ENCODE measurements at places on chromosomes 16 and 17. TPM values are rescaled to one million over a fixed set of nuclear protein-coding genes. Genes with fewer than 3 reads are reported as not detected.

DNA sequence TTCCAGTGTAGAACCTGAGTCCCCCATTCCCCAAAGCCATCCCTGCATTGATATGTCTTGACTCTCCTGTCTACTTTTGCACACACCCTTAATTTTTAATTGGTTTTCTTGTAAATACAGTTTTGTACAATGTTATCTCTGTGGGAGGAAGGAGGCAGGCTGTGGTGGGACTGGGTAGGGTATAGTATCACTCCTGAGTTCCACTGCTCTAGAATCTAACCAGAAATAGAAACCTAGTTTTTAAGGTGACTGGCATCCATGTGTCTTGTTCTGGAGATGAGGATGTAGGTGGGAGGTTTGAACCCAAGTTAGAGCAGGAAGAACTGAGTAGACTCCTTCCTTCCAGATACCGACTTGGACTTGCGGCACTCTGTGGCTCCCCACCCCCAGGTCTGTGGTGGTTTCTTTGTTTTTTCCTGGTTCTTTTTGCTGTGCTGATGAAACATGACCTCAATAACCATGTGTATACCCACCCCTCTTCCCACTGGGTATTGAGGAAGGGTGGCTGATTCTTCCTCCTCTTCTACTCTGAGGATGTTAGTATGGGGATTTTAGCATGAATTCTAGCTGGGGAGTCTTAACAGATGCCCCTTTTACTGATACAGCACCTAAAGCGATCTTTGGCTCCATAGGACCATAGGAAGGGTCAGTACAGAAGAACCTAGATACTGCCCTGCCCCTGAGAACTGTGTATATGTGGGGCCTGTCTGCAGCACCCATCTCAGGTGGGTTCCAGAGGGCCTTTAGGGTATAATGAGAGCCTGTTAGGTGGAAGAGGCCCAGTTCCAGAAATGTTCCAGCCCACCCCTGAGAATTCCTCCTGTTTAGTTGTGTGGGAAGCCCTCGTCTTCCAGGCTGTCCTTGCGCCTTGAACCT lies 48.7 kb downstream of the SF3B3 start:
- H3K36me3 ChIP-seq: no peaks in the 10 kb centered on the region
- H3K27me3 ChIP-seq: no peaks in the 10 kb centered on the region
- H3K4me1 ChIP-seq: peaks cover 7% of the 10 kb centered on the region
- H3K4me3 ChIP-seq: no peak overlapping the region

HAP1 gene
- total RNA-seq: 0.08 TPM

- peak; percentile 81 for DNase-seq
- H3K4me1 ChIP-seq: peaks cover 30% of the 10 kb centered on the region
- H3K27me3 ChIP-seq: no peaks in the 10 kb centered on the region
- H3K27ac ChIP-seq: peak overlapping the region; percentile 90
- no peak overlapping the region for H3K4me3 ChIP-seq
Measured at GRCh38 chr16:50202926-50203624, 50.0 kb downstream of the TENT4B start.

DNA sequence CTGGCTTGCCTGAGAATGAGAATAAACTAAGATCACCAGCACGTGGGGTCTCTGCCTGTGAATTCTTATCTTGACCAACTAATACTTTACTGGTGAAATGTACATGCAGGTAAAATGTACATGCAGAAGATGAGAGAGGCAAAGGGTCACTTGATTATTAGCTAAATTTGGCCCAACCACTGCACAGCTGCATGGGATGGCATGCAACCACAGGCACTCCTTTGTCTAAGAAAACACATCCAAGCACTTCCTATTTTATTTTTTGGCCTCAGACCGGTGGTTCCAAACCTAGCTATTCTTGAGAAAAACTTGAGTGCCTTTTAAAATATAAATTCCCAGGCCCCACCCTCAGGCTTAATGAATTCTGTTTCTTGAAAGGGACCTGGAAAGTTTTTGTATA lies 77.9 kb downstream of the SYCE1L start:
- H3K36me3 ChIP-seq: no peaks in the 10 kb centered on the region
- no peak overlapping the region for H3K27ac ChIP-seq
- DNase-seq: no peak
- H3K27me3 ChIP-seq: peaks cover 4% of the 10 kb centered on the region

CCL18 gene
- total RNA-seq: 1.5 TPM

RAB26 gene
- total RNA-seq: 8.3 TPM

TBC1D3L gene
- total RNA-seq: 12.8 TPM

GRCh38 chr17:41354536-41354935 lies 3.9 kb upstream of the KRT33A start:
- no peaks in the 10 kb centered on the region for H3K27me3 ChIP-seq
- no peaks in the 10 kb centered on the region for H3K36me3 ChIP-seq
- H3K4me1 ChIP-seq: no peaks in the 10 kb centered on the region
- no peak for DNase-seq
- H3K4me3 ChIP-seq: no peak overlapping the region
- H3K27ac ChIP-seq: no peak overlapping the region

KRT33B gene
- not detected for total RNA-seq

DNA sequence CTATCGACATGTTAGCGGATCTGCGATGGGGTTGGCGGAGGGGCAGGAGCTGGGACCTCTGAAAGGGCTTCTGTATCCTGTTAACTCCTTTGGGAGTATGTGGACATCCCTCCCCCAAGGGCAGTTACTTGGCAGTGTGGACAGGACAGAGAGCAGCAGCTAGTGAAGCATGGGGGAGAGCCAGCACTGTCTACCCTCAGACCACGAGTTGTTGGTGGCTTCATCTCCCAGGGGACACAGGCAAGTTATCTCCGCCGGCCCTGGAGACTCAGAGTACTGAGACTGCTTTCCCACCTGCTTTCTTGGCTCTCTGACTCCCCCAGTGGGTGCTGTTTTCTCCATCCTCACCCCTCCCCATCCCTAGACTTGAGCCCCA lies 5.3 kb upstream of the GFAP start:
- H3K27ac ChIP-seq: no peak overlapping the region
- no peak for DNase-seq
- no peaks in the 10 kb centered on the region for H3K36me3 ChIP-seq
- peaks cover 14% of the 10 kb centered on the region for H3K27me3 ChIP-seq
- H3K4me3 ChIP-seq: no peak overlapping the region
- no peaks in the 10 kb centered on the region for H3K4me1 ChIP-seq

DNA sequence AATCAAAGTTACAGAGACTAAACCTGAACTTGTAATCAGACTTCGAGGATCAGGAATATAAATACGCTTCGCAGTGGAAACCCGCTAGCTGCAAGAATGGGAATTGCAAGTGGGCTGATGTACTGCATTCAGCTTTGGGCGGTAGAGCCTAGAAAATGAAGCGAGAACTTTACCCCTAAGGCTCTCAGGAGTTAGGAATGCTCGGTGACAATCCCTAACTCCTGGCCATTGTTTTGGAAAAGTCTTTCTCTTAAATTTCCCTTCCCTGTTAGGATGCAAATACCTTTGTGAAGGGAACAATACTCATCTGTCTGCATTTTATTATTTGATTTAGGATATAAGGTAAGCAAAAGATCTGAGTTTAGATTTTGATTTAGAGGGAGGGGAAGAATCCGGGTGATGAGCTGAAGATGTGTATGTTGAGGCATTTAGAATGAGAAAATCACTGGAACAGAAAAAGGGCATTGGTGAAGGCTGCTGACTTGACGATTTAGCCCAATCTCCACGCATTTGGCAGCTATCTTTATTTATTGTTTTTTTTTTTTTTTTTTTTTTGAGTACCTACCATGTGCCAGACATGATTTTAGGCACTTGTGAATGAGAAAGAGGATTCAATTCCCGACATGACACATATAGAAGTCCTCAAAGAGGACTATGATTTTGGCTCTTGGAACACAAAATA lies 2.2 kb upstream of the TOX3 start:
- peaks cover 23% of the 10 kb centered on the region for H3K27me3 ChIP-seq
- H3K27ac ChIP-seq: peak overlapping the region; percentile 86
- H3K4me1 ChIP-seq: peaks cover 5% of the 10 kb centered on the region
- no peak overlapping the region for H3K4me3 ChIP-seq

DNA sequence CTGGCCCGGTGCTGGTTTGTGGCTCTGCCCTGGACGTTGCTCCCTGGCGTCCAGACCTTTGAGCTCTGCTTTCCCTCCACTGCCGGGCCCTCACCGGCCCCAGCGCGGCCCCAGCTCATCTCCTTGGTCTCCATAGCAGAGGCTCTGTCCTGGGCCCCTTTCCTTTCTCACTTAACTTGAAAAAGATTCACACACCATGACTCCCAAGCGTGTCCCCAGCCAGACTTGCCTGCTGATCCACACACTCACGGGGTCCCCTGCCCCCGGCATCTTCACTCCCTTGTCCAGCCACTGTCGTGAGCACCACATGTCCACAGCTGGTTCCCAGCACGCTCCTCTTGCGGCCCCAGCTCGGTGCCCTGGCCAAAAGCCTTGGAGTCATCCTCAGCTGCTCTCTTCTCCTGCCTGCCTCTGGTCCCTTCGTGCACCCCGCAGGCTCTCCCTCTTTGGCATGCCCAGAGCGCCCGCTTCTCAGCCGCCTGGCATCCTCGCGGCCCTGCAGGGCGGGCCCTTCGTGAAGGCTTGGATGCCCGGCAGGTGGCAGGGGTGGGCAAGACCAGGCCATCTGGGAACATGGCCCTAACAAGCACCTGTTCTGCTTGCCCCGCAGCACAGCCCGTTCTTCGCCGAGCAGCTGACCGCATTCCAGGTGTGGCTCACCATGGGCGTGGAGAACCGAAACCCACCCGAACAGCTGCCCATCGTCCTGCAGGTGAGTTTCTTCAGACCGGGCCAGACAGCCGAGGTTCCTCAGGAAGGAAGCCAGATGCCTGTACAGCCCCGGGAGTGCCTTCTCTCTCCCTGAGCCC lies 145.6 kb upstream of the CHMP6 start:
- DNase-seq: no peak
- no peaks in the 10 kb centered on the region for H3K27me3 ChIP-seq
- H3K27ac ChIP-seq: no peak overlapping the region
- no peaks in the 10 kb centered on the region for H3K4me1 ChIP-seq
- no peak overlapping the region for H3K4me3 ChIP-seq

CCL8 gene
- 0.12 TPM for total RNA-seq

DNA sequence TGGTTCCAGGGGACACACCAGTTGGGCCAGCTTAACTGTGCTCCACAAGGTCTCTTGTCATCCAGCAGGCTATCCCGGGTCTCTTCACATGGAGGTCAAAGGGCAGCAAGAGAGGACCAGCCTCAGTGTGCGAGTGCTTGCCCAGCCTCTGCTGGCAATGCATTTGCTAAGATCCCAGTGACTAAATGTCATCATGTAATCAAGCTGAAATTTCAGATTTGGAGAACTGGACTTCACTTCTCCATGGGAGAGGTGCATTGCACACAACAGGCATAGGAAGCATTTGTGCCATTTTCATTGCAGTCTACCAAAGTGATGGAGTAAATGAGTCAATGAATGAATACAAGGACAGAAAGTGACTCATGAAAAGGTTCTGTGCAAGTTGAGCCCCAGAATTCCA lies 51.2 kb upstream of the KDM8 start:
- no peaks in the 10 kb centered on the region for H3K36me3 ChIP-seq
- H3K27ac ChIP-seq: no peak overlapping the region
- no peak overlapping the region for H3K4me3 ChIP-seq

HOXB13 gene
- total RNA-seq: 0.20 TPM

- H3K4me1 ChIP-seq: peaks cover 11% of the 10 kb centered on the region
- DNase-seq: no peak
- no peak overlapping the region for H3K4me3 ChIP-seq
- H3K27ac ChIP-seq: no peak overlapping the region
- H3K36me3 ChIP-seq: no peaks in the 10 kb centered on the region
- no peaks in the 10 kb centered on the region for H3K27me3 ChIP-seq
Measured at GRCh38 chr16:77896415-77897128, 108.2 kb downstream of the VAT1L start.

- no peak overlapping the region for H3K27ac ChIP-seq
- H3K4me1 ChIP-seq: no peaks in the 10 kb centered on the region
- H3K36me3 ChIP-seq: no peaks in the 10 kb centered on the region
- no peak overlapping the region for H3K4me3 ChIP-seq
- H3K27me3 ChIP-seq: no peaks in the 10 kb centered on the region
- DNase-seq: no peak
Measured at GRCh38 chr16:83730812-83731211, 77.0 kb upstream of the HSBP1 start.

GRCh38 chr16:61362585-61362984 lies 673.7 kb downstream of the CDH8 start:
- no peak for DNase-seq
- no peaks in the 10 kb centered on the region for H3K27me3 ChIP-seq
- H3K4me1 ChIP-seq: no peaks in the 10 kb centered on the region
- no peak overlapping the region for H3K4me3 ChIP-seq
- H3K27ac ChIP-seq: no peak overlapping the region

- peak overlapping the region; percentile 97 for H3K27ac ChIP-seq
- H3K27me3 ChIP-seq: no peaks in the 10 kb centered on the region
- H3K4me1 ChIP-seq: peaks cover 8% of the 10 kb centered on the region
Measured at GRCh38 chr17:8140065-8141029, 11.9 kb downstream of the PER1 start.

GRCh38 chr17:48553190-48553547 lies 8.3 kb upstream of the HOXB2 start:
- H3K36me3 ChIP-seq: no peaks in the 10 kb centered on the region
- no peak for DNase-seq
- H3K4me1 ChIP-seq: peaks cover 38% of the 10 kb centered on the region
- no peak overlapping the region for H3K4me3 ChIP-seq
- no peak overlapping the region for H3K27ac ChIP-seq

C16orf96 gene
- 0.12 TPM for total RNA-seq

- H3K27ac ChIP-seq: peak overlapping the region; percentile 8
- no peak overlapping the region for H3K4me3 ChIP-seq
- no peaks in the 10 kb centered on the region for H3K27me3 ChIP-seq
- no peak for DNase-seq
- H3K4me1 ChIP-seq: peaks cover 19% of the 10 kb centered on the region
Measured at GRCh38 chr17:37701496-37701898, 43.4 kb downstream of the HNF1B start.

- H3K4me3 ChIP-seq: no peak overlapping the region
- DNase-seq: no peak
- H3K36me3 ChIP-seq: no peaks in the 10 kb centered on the region
- H3K27ac ChIP-seq: no peak overlapping the region
Measured at GRCh38 chr17:47846716-47847340, 4.1 kb downstream of the SP6 start.

GRCh38 chr16:56993204-56993603 lies 3.8 kb downstream of the NLRC5 start:
- no peaks in the 10 kb centered on the region for H3K4me1 ChIP-seq
- no peaks in the 10 kb centered on the region for H3K36me3 ChIP-seq
- no peak overlapping the region for H3K4me3 ChIP-seq
- no peak for DNase-seq

NHLRC4 gene
- total RNA-seq: 1.2 TPM

DNA sequence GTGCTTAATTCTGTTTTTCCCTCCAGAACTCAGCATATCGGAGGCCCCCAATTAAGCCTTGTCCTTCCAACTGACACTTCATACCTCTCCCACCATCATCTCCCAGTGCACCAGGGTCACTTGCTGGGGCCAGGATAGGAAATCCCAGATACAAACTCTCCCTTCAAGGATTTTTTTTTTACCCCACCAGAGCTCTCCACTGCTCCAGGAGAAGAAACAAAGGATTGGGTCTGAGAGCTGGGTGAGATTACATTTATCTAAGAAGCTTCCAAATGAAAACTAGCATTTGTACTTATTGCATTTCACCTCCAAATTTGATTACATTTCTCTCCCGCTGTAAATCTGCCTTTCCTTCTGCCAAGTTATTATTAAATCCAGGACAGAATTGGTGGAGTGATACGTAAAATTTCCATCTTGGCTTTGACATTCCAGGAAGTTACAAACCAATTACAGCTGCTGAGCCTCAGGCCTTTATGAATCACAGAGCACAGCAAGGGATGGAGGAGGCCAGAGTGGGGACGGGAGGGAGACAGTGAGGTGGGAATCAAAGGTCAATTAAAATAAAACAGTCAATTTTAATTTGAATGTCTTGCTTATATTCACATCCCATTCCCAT lies 123.5 kb downstream of the USP31 start:
- no peak for DNase-seq
- no peaks in the 10 kb centered on the region for H3K27me3 ChIP-seq
- H3K27ac ChIP-seq: no peak overlapping the region
- no peak overlapping the region for H3K4me3 ChIP-seq

SMPD3 gene
- 6.3 TPM for total RNA-seq

SPN gene
- 0.08 TPM for total RNA-seq

AHSP gene
- not detected for total RNA-seq

PDILT gene
- not detected for total RNA-seq
